ENCODE measurements at places on chromosomes 1 and 21.

GRCh38 chr21:43361127-43361492, 65.8 kb downstream of the SIK1 start:
- DNase-seq = no peak

GRCh38 chr1:229043115-229043514, 227.8 kb upstream of the RAB4A start:
- no peak for DNase-seq

- no peak for DNase-seq
These were observed 496.9 kb upstream of the CAMK1G start for GRCh38 chr1:209086486-209087192.

DNA sequence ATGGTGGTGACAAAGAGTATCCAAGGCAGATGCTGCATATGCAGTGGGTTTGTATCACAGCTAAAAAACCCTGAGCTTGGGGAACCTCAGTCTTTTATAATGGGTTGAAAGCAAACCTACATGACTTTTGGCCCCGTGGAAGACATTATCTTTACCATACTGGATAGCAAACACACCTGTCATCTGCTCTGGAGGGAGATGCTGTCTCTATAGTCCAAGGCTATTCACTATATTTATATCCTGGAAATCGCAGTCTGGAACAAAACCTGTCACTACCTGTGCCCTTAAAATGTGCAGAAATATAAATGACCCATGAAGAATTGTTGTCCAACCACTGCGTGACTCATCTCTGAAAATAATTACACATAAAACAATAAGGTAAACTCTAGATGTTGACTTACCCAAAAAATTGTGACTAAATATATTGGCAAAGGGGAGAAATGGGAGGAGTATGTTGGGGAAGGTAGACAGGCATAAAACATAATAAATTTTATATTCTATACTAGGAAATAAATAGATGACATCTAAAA, 121.0 kb upstream of the CXADR start:
- no peak for DNase-seq

- DNase-seq = no peak
These were observed 16.7 kb upstream of the COL6A2 start for GRCh38 chr21:46081022-46081861.

DNA sequence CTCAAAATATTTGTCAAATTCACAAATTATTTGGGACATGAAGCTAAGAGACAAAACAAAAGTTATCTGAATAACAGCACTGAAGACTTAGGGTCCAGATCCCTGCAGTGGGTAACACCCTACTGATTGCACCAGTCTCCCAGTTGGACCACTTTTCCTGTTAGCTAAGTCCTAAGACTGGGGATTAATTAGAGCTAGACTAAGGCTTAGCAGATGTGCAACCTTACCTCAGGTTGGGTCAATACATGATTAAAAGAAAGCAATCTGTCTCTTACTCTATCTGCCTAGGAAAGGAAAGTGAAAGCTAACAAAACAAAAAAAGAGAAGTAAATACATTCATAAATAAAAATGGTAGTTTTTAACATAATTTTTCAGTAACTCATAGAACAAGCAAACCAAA, 737.2 kb upstream of the CHRM3 start:
- DNase-seq = no peak

- no peak for DNase-seq
These were observed 4.6 kb upstream of the NAXE start for GRCh38 chr1:156586892-156587477.

DNA sequence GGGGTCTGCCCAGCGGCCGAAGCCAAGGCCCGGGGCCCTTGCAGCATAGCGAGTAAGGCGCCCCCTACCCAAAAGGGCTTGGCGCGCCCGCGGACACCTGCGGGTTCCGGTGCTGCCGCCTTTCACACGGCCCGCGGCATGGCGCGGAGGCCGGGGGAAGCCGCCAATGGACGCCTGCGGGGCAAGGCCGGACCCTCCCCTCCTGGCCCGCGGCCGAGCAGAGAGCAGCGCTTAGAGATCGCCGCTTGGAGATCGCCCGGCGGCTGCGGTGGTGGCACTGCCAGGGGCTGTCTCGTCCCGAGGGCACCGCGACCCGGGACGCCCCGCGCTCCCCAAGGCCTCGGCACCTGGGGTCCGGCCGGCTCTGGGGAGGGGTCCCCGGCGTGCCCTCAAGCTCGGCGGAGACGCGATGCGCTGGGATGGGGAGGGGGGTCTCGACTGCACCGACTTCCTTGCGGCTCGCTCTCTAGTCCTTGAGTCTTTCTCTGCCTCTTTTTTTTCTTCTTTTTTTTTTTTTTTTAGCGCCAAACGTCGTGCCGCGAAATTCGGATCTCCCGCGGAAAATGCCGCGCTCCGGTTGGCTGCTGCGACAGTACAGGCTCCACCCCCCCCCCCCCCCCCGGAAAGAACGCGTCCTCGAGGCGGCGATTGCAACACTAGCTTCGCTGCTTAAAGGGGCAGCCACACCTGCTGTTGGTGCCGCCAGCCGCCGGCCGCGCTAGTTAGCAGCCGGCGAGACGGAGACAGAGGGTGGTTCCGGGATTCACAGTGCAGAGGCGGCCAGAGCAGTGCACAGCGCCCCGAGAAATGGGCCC, at the start of gene E2F2:
Gene E2F2 (minus strand): TSS at position 487 of the 815 bp plus-strand sequence. CDS start 440 bp downstream, at position 47.
- DNase-seq = peak; percentile 58

- no peak for DNase-seq
These were observed 176.2 kb upstream of the RAB4A start for GRCh38 chr1:229094476-229095311.

DNA sequence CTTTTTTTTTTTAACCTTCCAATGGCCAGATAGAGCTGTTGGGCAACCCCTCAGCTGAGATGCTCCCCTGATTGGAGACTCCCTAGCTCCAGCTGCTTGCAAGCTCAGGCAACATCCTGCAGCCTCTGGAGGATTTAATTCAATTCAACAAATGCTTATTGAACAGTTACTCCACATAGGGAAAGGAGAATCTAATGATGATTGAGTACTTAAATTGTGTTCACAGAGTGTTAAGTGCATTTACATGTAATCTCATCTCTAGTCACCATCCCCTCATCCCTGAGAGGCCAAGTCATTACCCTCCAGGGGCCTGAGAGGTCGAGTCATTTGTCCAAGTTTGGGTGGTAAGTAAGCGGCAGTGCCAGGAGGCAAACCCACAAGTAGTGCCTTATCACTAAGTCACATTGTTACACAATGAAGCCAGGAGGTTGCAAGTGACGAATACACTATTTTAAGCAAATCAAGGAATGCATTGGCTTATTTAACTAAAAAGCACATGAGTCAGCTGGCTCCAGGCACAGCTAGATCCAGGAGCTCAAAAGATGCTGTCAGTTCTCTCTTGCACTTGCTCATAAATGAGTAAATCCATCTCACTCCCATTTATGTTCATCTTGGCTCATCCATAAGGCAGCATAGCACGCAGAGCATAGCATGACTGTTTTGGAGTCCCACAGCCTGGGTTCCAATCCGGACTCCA, 64.3 kb downstream of the OPTC start:
- peak; percentile 78 for DNase-seq

DNA sequence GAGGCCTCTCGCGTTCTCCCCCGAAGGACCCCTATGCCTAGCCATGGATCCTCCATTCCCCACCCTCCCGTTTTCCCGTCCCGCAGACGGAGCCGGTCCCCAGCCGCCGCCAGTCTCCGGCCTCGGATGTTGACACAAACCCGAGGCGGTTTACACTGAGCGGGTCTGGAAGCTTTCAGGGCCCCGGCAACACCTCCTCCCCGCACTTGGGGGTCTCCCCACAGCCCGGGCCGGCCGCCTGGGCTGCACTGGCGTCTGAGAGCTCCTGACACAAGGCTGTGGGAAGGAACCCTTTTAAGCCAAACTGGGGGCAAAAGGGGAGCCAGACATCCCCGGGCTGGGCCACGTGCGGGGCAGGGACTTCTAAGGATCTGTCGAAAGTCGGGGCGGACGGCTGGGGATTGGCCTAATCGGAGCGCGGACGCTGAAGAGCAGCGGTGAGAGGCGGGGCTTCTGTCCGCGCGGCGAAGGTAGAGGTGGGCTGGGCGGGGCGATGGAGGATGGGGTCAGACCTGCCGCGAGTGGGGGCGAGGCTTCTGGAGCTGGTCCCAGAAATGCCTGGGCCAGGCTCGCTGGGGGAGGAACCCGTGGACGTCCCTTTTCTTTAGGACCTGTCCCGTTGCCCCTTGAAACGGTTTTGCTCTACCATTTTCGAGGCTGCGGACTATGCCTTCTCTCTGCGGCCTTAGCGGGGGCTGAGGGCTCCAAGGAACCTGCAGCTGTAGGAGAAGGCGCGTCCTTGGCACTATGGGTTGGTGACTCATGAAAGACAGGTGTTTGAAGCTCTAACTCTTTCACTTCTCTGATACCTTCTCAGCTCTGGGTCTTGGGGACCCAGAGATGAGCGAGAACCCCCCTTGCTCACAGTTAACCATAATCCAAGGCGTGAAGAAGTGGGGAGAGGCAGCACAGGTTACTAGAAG, 1.2 kb upstream of the HPCAL4 start:
- DNase-seq = peak; percentile 7

- no peak for DNase-seq
These were observed 78.0 kb upstream of the HOOK1 start for GRCh38 chr1:59736744-59737143.

DNA sequence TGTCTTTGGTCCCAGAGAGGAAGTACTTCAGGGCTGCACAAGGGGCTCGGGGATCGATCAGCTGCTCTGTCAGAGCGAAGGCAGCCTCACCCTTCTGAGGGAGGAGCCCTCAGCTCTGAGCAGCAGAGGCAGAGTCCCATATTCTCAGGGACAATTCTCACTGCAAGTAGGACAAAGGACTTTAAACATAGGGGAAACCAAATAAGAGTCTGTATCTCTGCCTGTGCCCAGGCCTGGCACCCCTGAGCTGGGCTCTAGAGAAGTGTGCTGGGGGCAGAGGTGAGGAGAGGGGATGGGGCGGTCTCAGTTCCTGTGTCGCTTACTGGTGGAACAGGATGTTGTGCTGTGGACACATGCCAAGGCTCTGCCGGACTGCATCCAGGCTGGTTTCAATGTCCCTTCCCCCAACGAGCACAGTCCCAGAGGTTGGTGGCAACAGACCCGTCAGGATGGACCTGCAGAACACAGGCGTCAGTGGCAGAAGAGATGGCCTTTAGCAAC, 76.6 kb downstream of the ABCA4 start:
- DNase-seq = no peak

DNA sequence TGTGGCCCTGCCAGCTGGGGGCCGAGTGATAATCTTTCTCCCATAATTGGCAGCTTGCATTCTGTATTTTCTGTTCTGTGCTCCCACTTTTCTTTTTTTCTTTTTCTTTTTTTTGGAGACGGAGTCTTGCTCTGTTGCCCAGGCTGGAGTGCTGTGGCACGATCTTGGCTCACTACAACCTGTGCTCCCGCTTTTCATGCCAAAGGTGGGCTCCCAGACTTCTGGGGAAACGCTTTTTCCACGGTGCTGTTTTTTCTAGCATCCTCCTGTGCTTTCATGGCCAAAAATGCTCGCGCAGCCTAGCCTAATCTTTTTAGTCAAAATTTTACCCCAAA, 585 bp upstream of the AHCTF1 start:
- DNase-seq = no peak

GRCh38 chr1:240194120-240194519, 102.4 kb downstream of the FMN2 start:
- no peak for DNase-seq

- DNase-seq = no peak
These were observed 143.2 kb downstream of the PIK3R3 start for GRCh38 chr1:45989249-45989648.

GRCh38 chr1:173862769-173863223, 5.0 kb downstream of the GAS5 start:
- DNase-seq = no peak

GRCh38 chr1:230864441-230864840, 3.9 kb downstream of the C1orf198 start:
- no peak for DNase-seq

GRCh38 chr1:12556368-12556930, 61.6 kb downstream of the DHRS3 start:
- DNase-seq = no peak

- no peak for DNase-seq
These were observed 98.7 kb upstream of the SLC35F3 start for GRCh38 chr1:233805786-233806185.

- no peak for DNase-seq
These were observed 197.2 kb downstream of the NFIA start for GRCh38 chr1:61279570-61279969.

DNA sequence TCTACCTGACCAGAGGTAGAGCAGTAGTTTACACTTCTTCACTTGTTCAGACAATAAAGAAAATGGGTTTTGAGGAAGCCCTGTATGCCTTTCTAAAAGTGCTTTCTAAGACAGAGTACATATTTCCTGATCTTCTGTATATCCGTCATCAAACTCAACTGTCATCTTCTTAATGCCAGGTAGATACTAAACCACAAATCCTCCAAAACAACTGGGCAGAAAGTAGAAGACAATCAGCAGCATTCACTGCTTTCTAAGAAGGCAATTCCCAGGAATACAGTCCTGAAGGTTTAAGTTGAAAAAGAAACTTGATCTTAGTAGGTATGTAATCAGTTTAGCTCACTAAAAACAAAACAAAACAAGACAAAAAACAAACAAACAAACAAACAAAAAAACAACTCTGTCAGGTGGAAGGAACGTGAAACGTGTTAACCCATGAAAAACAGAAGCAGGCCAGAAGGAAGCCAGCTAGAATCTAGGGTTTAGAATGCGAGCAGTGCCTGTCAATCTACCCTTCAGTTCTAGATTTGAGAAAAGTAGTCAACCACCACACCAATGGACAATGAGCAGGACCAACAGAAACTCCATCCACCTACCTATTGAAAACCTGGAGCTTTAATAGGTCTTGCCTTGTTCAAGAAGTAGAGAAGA, 59.2 kb downstream of the LEPR start:
- no peak for DNase-seq

- DNase-seq = no peak
These were observed 75.6 kb downstream of the LMO4 start for GRCh38 chr1:87404296-87404695.

GRCh38 chr1:202304375-202304774, 37.4 kb downstream of the UBE2T start:
- DNase-seq = no peak

DNA sequence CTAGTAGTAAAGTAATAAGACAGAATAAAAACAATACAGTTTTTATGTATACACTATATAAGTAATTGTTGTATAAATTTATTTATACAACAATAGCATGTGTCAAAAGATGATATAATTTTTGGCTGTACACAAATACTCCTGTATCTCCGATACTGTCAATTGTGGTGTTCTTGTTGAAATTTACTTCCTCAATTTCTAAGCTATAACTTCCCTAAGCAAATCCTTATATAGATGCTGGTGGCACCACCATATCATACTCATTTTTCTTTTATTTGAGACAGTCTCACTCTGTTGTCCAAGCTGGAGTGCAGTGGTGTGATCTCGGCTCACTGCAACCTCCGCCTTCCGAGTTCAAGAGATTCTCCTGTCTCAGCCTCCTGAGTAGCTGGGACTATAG, 141.0 kb upstream of the HP1BP3 start:
- no peak for DNase-seq

- DNase-seq = no peak
These were observed 37.8 kb downstream of the LRRC53 start for GRCh38 chr1:74474585-74474984.

DNA sequence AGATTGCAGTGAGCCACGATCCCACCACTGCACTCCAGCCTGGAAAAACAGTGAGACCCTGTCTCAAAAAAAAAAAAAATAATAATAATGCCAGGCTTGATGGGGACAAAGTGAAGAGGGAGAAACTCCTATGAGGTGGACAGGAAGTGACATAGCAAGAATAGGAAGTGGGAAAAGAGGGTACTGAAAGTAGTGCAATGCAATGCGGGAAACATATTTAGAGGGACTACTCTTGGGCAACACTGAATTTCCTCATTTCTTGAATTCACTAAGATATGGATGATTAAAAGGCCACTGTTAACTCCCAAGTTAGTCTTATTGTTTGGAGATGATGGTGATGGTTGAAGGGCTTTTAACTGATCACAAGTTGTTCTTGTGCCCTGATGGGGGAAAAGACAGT, 21.6 kb upstream of the KCNA2 start:
- no peak for DNase-seq

Measured in NCI-H1436 treated with DMSO at 0.1 percent for 48 hours (cell line).